ENCODE measurements at places on chromosomes 16 and 17.

DNA sequence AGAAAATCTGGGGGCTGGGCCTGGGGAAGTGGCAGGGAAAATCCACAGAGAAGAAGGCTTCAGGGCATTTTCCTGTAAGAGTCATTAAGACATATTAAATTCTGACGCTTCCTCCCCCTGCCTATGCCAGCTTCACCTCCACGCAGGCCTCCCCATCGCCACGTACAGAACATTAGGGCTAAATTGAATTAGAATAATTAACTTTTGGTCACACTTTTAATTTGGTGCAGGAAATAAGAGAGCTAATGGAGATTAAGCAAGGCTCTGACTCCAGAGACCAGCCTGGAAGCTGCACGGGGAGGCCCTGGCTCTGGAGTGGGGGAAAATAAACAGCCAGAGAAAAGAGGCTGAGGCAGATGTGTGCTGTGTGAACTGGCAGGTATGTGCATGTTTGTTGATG lies 148.0 kb downstream of the CCT6B start:
- DNase-seq, result no peak

GRCh38 chr16:89354325-89354724 lies 136.0 kb downstream of the ANKRD11 start:
- DNase-seq, result no peak

GRCh38 chr17:416293-417206 lies 63.9 kb upstream of the RPH3AL start:
- no peak for DNase-seq

DNA sequence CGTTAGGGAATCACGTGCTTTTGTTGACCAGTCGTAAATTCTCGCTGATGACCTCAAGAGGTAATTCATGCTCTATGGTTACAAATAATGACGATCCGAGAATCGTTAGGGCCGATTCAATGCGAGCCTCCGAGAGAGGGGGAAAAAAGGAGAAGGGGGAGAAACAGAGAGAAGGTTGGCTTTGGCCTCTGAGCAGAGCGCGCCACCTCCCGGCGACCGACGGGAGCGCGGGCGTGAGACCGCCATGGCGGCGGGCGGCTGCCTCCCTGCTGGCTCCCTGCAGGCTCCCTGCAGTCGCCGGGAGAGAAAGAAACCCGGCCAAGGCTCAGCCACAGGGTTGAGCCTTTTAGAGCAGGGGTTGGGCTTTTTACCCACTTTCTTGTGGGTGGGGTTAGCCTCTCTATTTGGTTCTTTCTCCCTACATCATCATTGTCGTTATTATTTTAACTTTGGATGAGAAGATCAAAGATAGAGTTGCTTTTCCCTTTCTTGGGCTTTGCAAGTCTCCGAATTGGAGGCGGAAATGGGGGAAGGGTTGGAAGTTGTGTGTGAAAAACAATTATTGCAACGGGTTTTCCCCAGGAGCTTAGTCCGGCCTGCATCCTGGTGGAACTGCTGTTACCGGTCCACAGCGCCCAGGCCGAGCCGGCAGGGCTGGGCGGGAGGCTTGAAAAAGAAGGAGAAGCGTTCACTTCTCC lies 410 bp upstream of the HOXB5 start:
- peak; percentile 97 for DNase-seq

DNA sequence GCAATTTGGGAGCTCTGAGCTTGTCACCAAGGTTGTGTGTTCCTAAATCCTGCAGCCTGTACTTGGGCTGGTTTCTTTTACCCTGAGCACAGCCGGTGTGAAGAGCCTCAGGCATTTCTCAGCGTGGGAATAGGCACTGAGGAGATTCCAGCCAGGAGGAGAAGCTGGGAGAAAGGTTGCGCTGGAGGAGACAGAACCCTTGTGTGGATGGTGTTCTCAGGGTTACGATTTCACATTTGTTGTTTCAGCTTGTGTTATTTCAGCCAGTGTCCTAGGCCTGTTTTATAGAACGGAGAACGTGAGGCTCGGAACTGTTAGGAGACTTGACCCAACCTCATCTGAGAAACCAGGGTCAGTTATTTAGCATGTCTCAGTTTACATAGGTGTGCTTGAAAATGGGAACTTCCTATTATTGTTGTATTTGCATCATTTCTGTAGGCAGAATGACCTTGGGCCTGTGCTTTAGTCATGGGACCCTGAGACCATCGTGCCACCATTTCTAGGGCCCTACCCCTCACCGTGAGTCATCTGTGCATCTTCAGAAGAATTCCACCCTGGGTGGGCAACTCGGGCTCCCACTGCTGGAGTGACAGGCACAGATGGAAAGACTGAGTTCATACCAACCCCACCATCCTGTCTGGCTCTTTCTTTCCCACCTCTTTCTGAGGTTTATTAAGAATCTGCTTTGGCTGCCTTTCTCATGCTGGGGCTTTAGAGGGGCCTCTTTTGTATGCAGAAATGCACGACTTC lies 134.9 kb downstream of the MSI2 start:
- peak; percentile 22 for DNase-seq

DNA sequence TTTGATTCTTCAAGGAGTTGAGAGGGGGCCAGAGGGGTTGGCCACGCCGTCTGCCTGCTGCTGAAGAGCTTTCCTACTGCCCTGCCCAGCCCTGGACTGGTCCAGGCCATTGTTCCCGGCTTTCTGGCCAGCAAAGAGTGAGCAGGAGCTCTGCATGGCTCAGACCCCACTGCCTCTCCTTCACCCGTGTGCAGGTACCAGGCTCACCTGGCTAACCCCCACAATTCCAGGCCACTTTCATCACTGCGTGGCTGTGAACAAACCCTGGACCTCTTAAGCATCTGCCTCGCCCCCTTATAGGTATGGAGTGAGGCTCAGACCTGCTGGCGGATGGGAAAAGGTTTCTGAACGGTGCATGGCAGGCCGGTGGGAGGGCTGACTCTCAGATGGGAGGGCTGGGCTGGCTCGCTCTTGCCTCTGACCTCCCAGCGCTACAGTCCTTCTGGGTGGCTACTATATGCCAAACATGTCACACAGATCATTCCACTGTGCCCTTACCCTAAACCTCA lies 8.9 kb downstream of the ZNF319 start:
- DNase-seq, result no peak

DNA sequence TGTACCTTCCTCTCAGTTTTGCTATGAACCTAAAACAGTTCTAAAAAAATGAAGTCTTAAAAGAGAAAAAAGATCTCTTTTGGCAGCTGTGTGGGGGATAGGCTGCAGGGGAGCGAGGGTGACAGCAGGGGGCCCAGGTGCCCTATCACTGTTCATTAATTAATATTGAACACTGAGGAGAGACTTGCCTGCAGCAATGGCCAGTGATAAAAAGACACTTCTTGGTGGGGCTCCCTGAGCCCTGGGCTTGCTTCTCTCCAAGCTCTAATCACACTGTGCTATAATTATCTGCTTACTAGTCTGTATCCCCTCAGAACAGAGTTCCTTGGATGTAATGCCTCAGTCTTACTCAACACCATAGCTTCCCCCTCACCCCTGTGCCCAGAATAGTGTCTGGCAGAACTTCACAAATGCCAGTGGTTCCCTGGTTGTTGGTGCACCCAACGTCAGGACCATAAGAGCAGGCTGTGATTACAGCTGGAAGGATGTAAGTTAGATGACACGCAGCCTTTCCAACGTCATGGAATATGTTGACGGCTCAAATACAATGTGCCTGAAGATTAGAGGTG lies 52.0 kb upstream of the IRX6 start:
- DNase-seq, result no peak

DNA sequence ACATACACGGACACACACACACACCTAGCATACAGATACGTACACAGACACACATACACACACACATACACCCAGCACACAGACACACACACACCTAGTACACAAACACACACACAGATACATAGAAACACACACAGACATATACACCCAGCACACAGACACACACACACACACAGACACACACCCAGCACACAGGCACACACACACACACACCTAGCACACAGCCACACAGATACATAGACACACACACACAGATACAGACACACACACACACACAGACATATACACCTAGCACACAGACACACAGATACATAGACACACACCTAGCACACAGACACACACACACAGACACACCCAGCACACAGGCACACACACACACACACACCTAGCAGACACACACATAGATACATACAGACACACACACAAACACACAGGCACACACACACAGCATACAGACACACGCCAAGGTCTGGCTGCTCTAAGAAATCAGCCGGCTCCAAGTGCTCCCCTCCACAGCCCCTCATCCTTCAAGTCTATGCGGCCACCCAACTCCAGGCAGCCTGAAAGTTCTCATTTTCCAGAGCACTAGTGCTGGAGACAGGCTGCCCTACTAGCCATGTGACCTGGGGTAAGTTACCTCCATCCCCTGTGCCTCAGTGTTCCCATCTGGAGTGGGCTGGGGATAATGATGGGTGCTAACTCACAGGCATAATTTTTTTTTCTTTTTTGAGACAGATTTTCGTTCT lies 13.2 kb downstream of the NR1D1 start:
- no peak for DNase-seq

DNA sequence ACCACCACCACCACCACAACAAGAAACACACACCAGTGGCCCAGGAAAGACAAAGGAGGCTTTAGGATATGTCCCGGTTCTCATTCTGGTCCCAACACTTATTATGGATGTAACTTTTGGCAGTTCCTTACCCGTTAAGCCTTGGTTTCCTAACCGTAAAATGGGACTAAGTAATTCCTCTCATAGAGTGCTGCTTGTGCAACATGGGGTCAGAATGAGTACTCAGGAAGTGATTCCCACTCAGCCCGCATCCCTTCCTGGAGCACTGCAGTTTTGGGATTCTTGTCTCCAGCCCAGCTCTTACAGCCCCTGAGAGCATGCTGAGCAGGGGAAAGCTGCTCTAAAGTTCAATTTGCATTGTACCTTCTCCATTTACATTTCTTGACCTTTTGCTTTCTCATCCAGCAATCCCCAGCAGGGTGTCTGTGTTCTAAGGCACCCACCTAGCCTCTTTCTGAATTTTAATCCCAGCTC lies 262.6 kb downstream of the PRKCA start:
- DNase-seq, result peak; percentile 65

GRCh38 chr16:28538733-28539596 lies at the start of gene NUPR1:
Gene NUPR1, minus strand, starts transcription at chr16:28538974. Its CDS starts 67 bp downstream, at chr16:28538907.
- DNase-seq, result peak; percentile 91

DNA sequence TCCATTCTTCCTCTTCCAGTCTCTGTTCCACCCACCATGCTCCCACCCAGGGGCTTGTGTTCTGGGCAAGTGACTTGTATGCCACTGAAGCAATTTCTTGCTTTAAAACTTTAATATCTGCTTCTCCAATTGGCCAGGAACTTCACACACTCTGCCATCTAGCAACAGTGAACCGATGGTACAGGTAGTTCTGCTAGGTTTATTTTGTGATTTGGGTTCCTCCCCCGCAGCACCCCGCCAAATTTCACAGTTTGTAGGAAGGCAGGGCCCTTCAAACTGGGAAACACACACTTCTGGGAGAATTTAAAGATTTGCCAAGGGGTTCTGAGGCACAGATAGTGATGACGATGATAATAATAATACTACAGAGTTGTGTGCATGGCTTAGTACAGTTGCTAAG lies 3.3 kb downstream of the ARSG start:
- DNase-seq, result no peak

DNA sequence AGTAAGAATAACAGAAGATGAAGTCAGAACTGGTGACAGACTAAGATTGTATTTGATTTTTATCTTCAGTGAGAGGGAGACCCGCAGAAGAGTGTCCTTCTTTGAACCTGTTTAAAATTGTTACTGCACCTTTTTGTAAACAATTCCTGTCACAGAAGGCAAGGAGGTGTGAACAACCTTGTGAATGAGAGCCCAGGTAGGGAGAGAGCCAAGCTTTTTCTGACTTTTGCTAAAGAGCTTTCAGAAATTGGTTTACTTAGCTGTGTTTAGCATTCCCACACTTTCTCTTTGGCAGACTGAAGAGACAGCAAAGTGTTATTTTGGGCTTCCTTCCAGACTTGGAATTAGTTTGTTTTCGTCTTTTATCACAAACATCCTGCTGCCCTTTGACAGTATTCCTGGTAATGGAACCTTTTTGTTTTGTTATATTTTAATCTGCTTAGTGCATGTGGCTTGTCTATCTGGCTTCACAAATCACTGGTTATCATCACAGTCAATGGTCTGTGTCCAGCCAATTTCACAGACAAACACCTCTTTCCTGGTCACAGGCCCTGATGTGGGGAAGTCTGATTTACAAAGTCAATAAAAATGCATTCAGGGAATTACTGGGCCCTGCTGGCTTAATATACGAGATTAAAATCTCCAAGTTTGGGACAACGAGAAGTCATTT lies 85.7 kb upstream of the HS3ST2 start:
- DNase-seq, result no peak

- peak; percentile 67 for DNase-seq
Observed at GRCh38 chr17:67469208-67469980, 92.3 kb downstream of the PITPNC1 start.

DNA sequence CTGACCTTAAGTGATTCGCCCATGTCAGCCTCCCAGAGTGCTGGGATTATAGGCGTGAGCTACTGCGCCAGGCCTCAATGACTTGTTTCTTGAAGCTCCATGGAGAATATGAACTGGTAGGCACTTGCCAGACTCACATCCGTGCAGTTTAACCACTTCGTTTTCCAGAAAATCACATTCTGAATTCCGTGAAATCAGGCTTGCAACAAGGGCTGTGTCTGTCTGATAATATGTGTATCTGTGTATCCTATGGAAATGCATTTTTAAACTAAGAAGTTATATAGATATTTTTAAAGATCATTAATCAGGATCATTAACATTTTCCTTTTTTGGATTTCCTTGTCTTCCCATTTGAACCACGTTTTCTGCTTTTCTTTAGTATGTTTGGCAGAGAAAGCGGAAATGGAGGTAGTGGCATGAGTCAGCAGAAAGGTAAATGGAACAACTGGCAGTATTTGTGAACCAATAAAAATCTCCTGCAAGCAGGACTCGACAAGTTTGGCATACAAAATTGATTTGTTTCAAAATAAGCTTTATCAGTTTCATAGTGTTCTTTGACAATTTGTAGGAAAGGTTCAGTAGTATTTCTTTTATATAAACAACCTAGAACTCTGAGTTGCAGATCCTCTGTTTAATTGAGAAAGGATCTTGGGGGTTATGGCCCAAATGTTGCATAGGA lies 33.0 kb downstream of the USP10 start:
- DNase-seq, result no peak

GRCh38 chr17:74429604-74430384 lies 2.1 kb upstream of the GPRC5C start:
- DNase-seq, result no peak

GRCh38 chr16:23803591-23804123 lies 32.1 kb upstream of the PRKCB start:
- DNase-seq, result no peak

- no peak for DNase-seq
Observed at GRCh38 chr17:8124350-8125153, 646 bp upstream of the HES7 start.
